ENCODE measurements at places on chromosomes 4 and X. TPM values are rescaled to one million over a fixed set of nuclear protein-coding genes. Genes with fewer than 3 reads are reported as not detected.

TLR1 gene
- 4.7 TPM for total RNA-seq

CCDC120 gene
- total RNA-seq = 4.7 TPM

MAGEA10 gene
- total RNA-seq = not detected

TSPAN7 gene
- 25.7 TPM for total RNA-seq

LAMP2 gene
- total RNA-seq = 65.7 TPM

GPR78 gene
- not detected for total RNA-seq

BEX2 gene
- total RNA-seq = 24.5 TPM

HTR2C gene
- total RNA-seq = not detected

MAGEE2 gene
- not detected for total RNA-seq

TMEM271 gene
- total RNA-seq = 0.35 TPM

TIGD4 gene
- total RNA-seq = 0.94 TPM

NAP1L3 gene
- total RNA-seq = 3.3 TPM

RAP2C gene
- 14.5 TPM for total RNA-seq

POLN gene
- 4.6 TPM for total RNA-seq

ZNF711 gene
- total RNA-seq = 1.1 TPM

DNAAF6 gene
- 0.19 TPM for total RNA-seq

TBX22 gene
- not detected for total RNA-seq

TMEM35A gene
- 14.8 TPM for total RNA-seq

IRS4 gene
- 0.08 TPM for total RNA-seq

GAGE2A gene
- total RNA-seq = not detected

PHKA2 gene
- total RNA-seq = 15.1 TPM
